ENCODE measurements at places on chromosomes 3 and 15. TPM values are rescaled to one million over a fixed set of nuclear protein-coding genes. Genes with fewer than 3 reads are reported as not detected.

Gene NOX5
- not detected for total RNA-seq

Gene GOLGA8K
- not detected for total RNA-seq

Gene HGD
- total RNA-seq = 0.51 TPM

Gene CCDC33
- total RNA-seq = not detected

Gene SLC26A6
- total RNA-seq = 26.5 TPM

Gene PLD1
- total RNA-seq = 20.0 TPM

Gene CCK
- total RNA-seq = not detected

Gene SLC6A11
- not detected for total RNA-seq

Gene TFRC
- 470 TPM for total RNA-seq

Gene CHRNA7
- total RNA-seq = not detected

Gene PLAAT1
- total RNA-seq = 1.2 TPM

Gene GUCA1C
- total RNA-seq = not detected

Measured in K562 (cell line).